ENCODE measurements at places on chromosomes 4 and X.

- peak; percentile 44 for DNase-seq
Observed at GRCh38 chrX:25020905-25021449, 5.2 kb upstream of the ARX start.

- DNase-seq: peak; percentile 30
Observed at GRCh38 chr4:67134616-67135015, 410.7 kb downstream of the CENPC start.

DNA sequence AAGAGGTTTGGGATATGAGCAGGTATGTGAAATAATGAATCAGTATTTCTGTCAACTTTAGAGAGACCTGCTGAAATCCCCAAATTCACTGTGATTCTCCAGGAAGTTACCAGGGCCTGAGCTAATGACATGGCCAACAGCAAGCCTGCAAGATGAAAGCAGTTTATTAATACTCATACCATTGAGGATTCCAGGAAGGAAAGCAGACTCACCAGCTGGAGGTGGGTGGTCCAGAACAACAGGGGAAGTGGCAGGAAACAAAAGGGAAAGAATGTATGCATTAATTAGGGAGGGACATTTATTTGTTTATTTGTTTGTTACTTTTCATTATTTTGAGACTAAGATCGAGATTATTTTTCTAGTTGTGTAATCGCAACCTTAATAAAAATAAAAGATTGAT, 196.6 kb upstream of the AGA start:
- no peak for DNase-seq

- peak; percentile 62 for DNase-seq
Observed at GRCh38 chrX:7147413-7147977, at the start of gene STS. TSS of gene STS (plus strand) at chrX:7147712. CDS start at chrX:7253200, 105,488 bp downstream.

GRCh38 chr4:136319789-136320464, 1212.4 kb downstream of the PCDH18 start:
- DNase-seq: no peak

DNA sequence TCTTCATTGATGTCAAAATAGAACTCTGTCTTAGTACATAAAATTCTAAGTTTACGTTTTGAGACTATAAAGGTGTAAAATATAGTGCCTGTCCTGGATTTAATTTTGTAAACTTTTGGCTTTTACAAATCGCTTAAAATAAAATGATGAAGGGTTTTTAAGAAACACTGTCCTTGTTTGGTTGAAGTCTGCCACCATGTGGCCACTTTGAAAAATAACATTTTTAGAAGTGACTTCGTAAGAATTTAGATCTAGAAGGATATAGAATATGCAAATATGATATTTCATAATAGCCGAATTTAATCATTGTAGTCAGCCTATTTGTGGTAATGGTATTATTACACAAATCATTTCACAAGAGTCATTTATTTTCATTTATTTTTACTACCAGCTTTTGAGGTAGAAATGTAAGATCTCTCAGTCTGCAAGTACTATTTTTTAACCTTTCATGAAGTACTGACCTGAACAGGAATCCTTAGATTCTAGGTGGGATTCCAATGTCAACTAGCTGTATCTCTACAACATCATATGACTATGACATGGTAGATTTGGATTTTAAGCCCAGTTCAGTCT, 31.0 kb upstream of the FAT4 start:
- DNase-seq: peak; percentile 58

DNA sequence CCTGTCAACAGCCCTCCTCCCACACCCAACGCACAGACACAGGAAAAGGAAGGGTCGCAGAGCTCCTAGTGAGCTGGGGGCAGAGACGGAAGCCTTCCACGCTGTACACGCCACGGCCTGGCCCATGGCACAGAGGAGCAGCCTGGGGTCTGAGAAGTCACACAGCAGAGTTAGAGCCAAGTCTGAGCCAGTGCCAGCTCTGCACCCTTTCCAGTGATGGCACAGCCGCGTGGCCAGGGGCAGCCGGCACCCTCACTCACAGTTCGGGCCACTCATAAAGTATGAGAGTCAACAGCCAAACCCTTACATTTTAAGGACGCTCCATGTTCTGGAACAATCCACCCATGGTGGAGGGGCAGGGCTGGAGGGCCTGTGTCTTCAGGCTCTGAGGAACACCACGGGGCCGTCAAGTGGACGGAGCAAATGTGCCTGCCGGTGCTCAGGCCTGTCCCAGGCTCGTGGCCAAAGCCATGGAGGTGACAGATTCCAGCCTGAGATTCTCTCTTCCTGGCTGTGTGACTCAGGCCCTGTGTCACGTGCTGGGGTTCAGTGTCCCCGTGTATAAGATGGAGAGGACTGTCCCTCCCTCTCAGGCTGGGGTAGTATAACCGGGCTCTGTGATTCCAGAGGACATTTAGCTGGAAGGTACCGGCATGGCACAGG, 91.2 kb downstream of the ABLIM2 start:
- DNase-seq: no peak

- DNase-seq: no peak
Observed at GRCh38 chr4:7236847-7237246, 44.5 kb downstream of the SORCS2 start.

DNA sequence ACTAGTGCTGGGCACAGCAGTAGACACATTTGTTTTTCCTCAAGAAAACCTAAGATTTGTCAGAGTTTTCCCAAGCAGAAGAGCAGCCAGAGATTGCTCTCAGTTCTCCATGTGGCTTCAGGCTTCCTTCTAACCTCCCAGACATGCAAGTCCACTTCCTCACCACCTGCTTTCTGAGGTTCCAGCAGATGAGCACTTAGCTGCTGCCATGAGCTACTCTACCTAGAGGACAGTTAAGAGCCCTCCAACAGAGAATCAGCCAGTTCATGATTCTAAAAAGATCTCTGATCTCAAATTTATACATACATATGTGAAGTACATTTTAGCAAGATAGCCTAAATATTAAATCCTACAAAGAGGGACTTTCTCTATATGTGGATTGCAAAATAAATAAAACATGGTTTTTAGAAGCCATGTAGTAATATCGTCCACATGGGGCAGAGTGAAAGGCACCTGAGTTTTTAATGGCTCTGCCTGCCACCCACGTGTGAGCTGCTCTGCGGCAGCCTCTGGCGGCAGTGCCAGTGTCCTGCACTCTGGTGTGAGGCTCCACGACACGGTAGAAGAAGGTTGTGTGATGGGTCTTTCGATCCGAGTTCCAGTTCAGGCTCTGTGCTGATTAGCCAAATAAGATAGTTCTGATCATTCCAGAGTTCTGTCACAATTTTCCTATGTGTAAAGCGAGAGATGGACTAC, 10.3 kb downstream of the CYP4V2 start:
- DNase-seq: peak; percentile 14

DNA sequence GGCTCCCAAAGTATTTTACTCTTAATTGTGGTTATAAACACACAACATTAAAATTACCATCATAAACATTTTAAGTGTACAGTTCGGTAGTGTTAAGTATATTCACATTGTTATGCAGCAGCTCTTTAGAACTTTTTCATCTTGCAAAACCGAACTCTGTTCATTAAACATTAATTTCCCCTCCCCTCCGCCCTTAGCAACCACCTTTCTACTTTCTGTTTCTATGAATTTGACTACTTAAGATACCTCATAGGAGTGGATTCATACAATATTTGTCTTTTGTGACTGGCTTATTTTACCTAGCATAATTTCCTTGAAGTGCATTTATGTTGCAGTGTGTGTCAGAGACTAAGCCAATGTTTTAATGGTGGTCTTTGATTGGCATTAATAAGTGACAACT, 32.6 kb downstream of the IL13RA1 start:
- no peak for DNase-seq

GRCh38 chr4:37762294-37762990, 64.0 kb upstream of the PGM2 start:
- peak; percentile 30 for DNase-seq

- DNase-seq: peak; percentile 5
Observed at GRCh38 chr4:151035328-151035727, 20.2 kb upstream of the LRBA start.

- DNase-seq: no peak
Observed at GRCh38 chr4:76585897-76586360, 150.9 kb downstream of the SHROOM3 start.

DNA sequence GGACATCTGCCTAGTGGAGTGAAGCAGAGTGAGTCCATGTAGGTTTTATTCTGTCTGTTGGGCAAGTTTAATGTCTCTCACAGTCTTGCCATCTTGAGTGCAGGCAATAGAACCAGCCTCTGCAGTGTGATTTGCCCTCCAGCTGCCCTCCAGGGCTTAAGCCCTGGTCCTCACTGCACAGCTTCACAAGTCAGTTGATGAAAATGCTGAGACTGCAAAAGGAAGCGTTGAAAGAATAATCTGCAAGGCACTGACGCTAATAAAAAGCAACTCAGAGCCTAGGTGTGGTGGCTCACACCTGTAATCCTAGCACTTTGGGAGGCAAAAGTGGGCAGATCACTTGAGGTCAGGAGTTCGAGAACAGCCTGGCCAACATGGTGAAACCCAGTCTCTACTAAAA, 54.1 kb upstream of the PHOX2B start:
- no peak for DNase-seq

- no peak for DNase-seq
Observed at GRCh38 chrX:84144281-84144680, 43.7 kb downstream of the RPS6KA6 start.

DNA sequence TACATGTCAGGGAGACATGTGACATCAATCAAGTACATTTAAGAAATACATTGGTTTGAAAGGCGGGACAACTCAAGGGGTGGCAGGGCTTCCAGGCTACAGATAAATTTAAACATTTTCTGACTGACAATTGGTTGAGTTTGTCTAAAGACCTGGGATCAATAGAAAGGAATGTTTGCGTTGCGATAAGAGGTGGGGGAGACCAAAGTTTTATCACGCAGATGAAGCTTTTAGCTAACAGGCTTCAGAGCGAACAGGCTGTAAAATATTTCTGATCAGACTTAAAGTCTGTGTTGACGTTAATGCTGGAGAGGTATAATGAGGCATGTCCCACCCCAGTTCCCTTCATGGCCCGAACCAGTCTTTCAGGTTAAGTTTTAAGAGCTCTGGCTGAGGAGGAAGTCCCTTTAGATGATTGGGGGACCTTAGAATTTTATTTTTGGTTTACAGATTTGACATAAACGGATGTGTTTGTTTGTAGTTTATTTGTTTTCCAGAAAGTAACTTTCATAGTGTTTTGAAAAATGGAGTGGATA, 346.7 kb upstream of the RASGEF1B start:
- no peak for DNase-seq

GRCh38 chr4:87716371-87717265, 66.5 kb downstream of the DMP1 start:
- DNase-seq: no peak

- peak; percentile 13 for DNase-seq
Observed at GRCh38 chr4:20249333-20249732, 2.4 kb upstream of the SLIT2 start.

DNA sequence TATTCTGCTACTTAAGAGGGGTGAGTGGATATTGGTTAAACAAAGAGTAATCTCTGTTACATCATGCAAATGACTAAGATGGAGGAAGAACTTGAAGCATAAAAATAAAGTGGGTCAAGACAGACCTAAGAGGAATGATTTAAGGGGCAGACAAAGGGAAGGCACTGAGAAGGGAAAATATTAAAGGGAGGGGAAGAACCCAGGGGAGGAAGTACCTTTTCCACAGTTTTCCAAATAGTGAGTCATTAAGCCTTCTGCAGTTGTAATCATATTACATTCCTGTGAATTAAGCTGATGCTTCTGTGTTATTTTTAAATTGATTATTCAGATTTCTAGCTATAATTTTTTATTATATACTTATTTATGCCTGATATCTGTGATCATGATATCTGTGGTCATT, 253.3 kb downstream of the CENPC start:
- no peak for DNase-seq

DNA sequence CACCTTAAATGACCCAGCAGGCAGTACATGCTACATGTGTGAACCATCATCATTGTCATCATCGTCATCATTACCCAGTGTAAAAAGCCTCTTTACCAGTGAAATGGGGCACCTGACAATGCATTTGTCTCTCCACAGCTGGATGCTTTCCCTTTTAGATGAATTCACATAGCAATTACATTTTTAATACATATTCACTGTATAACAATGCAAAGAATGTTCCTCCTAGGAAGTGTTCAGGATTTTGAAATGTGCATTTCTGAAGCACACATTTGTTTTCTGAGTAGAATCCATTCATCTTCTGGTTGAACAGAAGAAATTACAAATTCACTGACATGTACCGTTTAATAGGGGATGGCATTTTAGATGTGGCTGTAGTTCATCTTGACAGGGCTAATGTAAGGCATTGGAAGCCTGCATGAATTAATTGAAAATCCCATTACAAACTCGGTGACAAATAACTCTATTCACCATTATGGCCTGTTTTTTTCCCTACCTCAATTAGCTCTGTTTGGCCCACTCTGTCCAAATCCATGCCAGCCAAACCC, 111.1 kb downstream of the SH3RF1 start:
- no peak for DNase-seq

- no peak for DNase-seq
Observed at GRCh38 chr4:99856166-99856565, 38.1 kb downstream of the LAMTOR3 start.

DNA sequence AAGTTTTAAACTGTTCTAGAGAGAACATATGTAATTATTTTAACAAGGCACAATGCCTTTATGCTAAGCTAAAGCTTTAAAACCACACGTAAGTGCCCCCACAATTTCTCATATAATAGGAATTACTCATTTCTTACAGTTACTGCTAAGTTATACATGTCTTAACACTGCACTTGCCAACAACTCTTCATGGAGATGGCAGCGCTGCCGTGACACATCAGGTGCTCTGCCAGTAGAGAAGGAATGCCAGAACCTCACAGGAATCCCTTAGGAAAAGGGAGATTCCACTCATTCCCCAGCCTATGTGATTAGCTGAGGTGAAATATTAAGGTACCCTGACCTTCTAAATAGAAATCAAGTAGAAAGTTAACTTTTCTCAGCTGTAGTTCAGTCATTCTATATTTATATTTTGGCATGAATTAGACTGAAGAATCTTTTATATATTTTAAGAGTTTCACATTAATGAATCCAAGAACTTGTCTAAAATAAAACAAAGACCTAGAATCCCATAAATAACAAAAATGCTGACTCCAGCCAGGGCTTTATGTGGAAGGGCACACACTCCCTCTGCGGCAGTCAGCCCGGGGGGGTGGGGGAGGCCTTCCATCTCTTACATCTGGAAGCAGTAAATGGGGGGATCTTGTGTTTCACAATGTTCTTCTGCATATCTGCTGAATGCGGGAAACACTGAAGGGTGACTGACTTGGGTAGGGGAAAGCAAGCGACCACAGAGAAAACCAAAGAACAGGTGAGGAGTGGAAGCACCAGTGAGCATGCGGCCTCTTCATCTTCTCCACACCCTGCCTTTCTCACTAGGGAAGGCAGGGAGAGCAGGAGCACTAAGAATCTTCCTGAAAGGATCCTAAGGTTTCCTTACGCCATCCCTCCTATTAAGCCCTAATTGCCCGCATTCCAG, 23.7 kb downstream of the ACSL1 start:
- DNase-seq: no peak

- no peak for DNase-seq
Observed at GRCh38 chrX:13775837-13776236, 41.1 kb downstream of the GPM6B start.
